ENCODE measurements at places on chromosomes 11 and 22. TPM values are rescaled to one million over a fixed set of nuclear protein-coding genes. Genes with fewer than 3 reads are reported as not detected.

The MS4A1 gene
- total RNA-seq: not detected

The LRRN4CL gene
- total RNA-seq: 3.0 TPM

The NXPE4 gene
- not detected for total RNA-seq

The OR8B12 gene
- total RNA-seq: not detected

The BAIAP2L2 gene
- not detected for total RNA-seq

The SCN4B gene
- 2.5 TPM for total RNA-seq

The HTATIP2 gene
- 20.8 TPM for total RNA-seq

The MUC15 gene
- not detected for total RNA-seq

The RIMBP3C gene
- 0.04 TPM for total RNA-seq

The PARVA gene
- 58.1 TPM for total RNA-seq

The MAJIN gene
- total RNA-seq: not detected

The ZNF215 gene
- 1.5 TPM for total RNA-seq

The TRIM49 gene
- not detected for total RNA-seq

The KCNJ4 gene
- 7.0 TPM for total RNA-seq

The RIC3 gene
- total RNA-seq: 8.5 TPM

The MUC2 gene
- not detected for total RNA-seq

The NRGN gene
- 2.2 TPM for total RNA-seq

The IL18 gene
- total RNA-seq: 17.0 TPM

The MYOD1 gene
- not detected for total RNA-seq

The GSTP1 gene
- total RNA-seq: 249 TPM

The PRAME gene
- 0.19 TPM for total RNA-seq

The SLC29A2 gene
- 19.9 TPM for total RNA-seq

The GLB1L3 gene
- not detected for total RNA-seq

The PTPN5 gene
- 5.3 TPM for total RNA-seq

The MS4A4E gene
- total RNA-seq: 0.71 TPM

The CCDC34 gene
- total RNA-seq: 2.6 TPM

The SNX15 gene
- 19.4 TPM for total RNA-seq

The SCGB2A2 gene
- total RNA-seq: not detected

The SYT9 gene
- 0.16 TPM for total RNA-seq

The SPON1 gene
- total RNA-seq: 27.0 TPM

The OR51E2 gene
- not detected for total RNA-seq

The NRXN2 gene
- 0.85 TPM for total RNA-seq

The PRG3 gene
- total RNA-seq: not detected

The TEX12 gene
- total RNA-seq: not detected

The MRGPRE gene
- total RNA-seq: not detected

The SMIM35 gene
- not detected for total RNA-seq

The PRR33 gene
- total RNA-seq: not detected

The CRYBA4 gene
- total RNA-seq: not detected

The SPI1 gene
- total RNA-seq: 23.1 TPM

The CREBZF gene
- total RNA-seq: 11.6 TPM

The CDC42BPG gene
- 1.0 TPM for total RNA-seq

The C11orf91 gene
- total RNA-seq: not detected

The CRYAB gene
- 3,608 TPM for total RNA-seq

The CDON gene
- 21.9 TPM for total RNA-seq

The GAB4 gene
- not detected for total RNA-seq

The KIRREL3 gene
- total RNA-seq: 0.74 TPM

The LDHAL6A gene
- not detected for total RNA-seq

The OR8B3 gene
- not detected for total RNA-seq

The TNNI2 gene
- total RNA-seq: not detected

Measured in right atrium auricular region (tissue), 2 donors.